ENCODE measurements at places on chromosomes 6 and 20. TPM values are rescaled to one million over a fixed set of nuclear protein-coding genes. Genes with fewer than 3 reads are reported as not detected.

Gene PRSS35
- 3.2 TPM for total RNA-seq

Gene FAXC
- 0.49 TPM for total RNA-seq

Gene GRIK2
- total RNA-seq = 12.8 TPM

- no peak for DNase-seq
Observed at GRCh38 chr6:121032268-121033006, 301.8 kb downstream of the TBC1D32 start.

GRCh38 chr6:169978615-169979161 is 227.3 kb downstream of the ERMARD start:
- peak; percentile 48 for DNase-seq

DNA sequence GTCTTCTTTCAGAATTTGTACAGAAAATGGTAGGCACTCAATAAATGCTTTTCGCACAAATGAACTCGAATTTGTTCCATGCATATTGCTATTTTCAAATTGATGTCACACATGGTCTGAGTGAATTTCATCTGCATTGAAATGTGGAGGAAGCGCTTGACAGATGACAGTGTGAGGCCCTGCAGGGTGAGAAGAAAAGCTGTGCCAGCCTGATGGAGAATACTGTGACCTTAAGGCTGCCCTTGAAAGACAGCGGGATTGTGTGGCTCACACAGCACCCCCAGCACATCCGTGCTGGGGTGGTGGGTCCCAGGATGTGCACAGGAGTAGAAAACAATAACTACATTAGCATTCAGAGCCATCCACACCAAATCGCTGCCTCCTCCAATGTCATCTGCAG is 14.8 kb upstream of the MCHR2 start:
- DNase-seq = no peak

DNA sequence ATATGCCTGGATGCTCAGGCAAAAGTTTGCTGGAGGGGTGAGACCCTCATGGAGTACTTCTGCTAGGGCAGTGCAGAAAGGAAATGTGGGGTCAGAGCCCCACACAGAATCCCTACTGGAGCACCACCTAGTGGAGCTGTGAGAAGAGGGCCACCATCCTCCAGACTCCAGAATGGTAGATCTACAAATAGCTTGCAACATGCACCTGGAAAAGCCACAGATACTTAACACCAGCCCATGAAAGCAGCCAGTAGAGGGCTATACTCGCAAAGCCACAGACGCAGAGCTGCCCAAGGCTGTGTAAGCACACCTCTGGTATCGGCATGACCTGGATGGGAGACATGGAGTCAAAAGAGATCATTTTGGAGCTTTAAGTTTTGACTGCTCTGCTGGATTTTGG is 60.7 kb upstream of the GJE1 start:
- DNase-seq = no peak

DNA sequence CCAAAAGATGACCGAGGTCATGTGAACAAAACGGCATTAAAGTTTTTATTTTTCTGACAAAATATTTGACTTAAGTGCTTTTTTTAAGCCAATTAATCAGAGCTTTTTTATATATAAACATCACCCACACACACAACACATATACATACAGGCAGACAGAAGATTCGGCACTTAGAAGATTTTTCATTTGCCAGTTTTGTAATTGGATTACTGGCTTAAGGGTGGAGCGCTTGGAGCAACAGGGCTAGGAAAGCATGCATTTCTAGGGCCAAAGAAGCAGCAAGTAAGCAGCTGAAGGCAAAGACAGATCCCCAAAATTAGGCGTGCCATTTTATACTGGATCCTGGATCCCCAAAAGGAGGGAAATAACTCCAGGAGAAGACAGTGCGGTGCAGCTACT is 30.3 kb downstream of the SAMD5 start:
- DNase-seq = no peak
